ENCODE measurements at places on chromosomes 7 and 10. TPM values are rescaled to one million over a fixed set of nuclear protein-coding genes. Genes with fewer than 3 reads are reported as not detected.

DNA sequence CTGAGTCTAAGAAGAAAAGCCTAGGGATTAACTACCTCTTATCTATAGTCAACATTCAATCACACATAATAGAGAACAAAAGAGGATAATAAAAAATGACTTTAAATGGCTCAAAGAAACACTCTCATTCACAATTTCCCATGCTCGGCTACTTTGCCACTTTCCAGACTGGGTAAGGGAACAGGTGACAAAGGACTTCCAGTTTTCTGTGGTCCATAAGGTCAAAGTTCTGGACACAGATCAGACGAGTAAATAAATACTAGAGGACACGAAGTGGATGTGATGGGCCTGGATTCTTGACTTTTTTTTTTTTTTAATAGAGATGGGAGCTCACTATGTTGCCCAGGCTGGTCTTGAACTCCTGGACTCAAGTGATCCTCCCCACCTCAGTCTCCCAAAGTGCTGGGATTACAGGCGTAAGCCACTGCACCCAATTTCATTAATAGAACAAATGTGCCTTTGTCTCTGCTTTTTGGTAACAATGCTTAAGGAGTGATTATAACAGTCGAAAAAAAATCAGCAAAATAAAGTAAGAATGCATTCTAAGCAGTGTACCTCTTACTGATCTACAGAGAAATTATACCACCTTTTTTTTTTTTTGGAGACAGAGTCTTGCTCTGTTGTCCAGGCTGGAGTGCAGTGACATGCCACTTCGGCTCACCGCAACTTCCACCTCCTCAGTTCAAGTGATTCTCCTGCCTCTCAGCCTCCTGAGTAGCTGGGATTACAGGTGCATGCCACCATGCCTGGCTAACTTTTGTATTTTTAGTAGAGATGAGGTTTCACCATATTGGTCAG, 70.6 kb downstream of the WAPL start:
- peaks cover 22% of the 10 kb centered on the region for H3K4me1 ChIP-seq
- H3K36me3 ChIP-seq: peaks cover 49% of the 10 kb centered on the region
- no peak overlapping the region for H3K4me3 ChIP-seq

DNA sequence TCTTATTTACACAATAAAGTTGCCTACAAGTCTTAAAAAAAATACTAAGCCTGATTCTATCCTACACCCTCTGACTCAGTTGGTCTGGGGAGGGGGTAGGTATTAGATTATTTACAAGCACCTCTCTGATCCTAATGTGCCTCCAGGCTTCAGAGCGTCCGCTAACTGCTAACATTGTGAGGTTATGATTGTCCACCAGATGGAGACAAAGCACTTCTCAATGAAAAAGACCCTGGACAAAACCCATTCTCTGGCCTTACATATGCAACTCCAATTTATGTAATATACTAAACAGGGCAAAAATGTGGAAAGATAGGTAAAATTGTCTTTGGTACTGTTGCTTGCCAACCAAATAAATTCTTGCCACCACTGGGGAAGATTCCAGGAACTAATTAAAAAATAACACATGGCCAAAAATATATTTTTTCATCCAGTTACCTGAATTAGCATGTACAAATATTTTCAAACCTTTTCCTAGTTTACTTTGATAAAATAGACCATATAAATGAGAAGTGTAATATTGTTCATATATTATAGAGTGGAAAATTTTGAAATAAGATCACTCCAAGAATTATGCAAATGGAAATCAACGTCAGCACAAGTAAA, 92.4 kb downstream of the KIF20B start:
- no peaks in the 10 kb centered on the region for H3K36me3 ChIP-seq
- peaks cover 5% of the 10 kb centered on the region for H3K27me3 ChIP-seq
- no peaks in the 10 kb centered on the region for H3K4me1 ChIP-seq
- no peak overlapping the region for H3K27ac ChIP-seq
- peak; percentile 26 for DNase-seq

Gene CLDN4
- 0.17 TPM for total RNA-seq

Gene LEP
- not detected for total RNA-seq

Gene GIMAP7
- 42.5 TPM for total RNA-seq

DNA sequence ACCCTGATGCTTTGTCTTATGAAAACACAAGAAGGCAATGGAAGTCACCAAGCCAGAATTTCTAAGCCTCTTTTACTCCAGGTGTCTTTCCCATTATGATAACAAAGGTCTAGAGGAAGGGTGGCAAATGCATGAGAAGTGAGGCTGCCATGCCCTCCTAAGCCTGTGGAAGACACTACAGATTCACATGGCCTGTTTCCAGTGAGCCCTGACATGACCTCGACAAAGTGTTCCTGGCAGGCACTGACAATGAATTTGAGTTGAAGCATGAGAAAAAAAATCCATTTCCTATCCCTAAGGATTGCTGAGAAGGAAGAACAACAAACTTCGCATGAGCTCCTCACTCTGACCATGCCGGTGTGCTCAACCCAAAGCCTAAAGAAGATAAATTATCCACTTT, 268.0 kb downstream of the HTR7 start:
- no peak overlapping the region for H3K4me3 ChIP-seq
- DNase-seq: no peak
- H3K27me3 ChIP-seq: no peaks in the 10 kb centered on the region
- H3K36me3 ChIP-seq: no peaks in the 10 kb centered on the region

- H3K27ac ChIP-seq: no peak overlapping the region
- no peak for DNase-seq
- no peaks in the 10 kb centered on the region for H3K4me1 ChIP-seq
- H3K27me3 ChIP-seq: peaks cover 9% of the 10 kb centered on the region
- H3K36me3 ChIP-seq: no peaks in the 10 kb centered on the region
These were observed 13.4 kb upstream of the CXCL12 start for GRCh38 chr10:44398271-44398670.

DNA sequence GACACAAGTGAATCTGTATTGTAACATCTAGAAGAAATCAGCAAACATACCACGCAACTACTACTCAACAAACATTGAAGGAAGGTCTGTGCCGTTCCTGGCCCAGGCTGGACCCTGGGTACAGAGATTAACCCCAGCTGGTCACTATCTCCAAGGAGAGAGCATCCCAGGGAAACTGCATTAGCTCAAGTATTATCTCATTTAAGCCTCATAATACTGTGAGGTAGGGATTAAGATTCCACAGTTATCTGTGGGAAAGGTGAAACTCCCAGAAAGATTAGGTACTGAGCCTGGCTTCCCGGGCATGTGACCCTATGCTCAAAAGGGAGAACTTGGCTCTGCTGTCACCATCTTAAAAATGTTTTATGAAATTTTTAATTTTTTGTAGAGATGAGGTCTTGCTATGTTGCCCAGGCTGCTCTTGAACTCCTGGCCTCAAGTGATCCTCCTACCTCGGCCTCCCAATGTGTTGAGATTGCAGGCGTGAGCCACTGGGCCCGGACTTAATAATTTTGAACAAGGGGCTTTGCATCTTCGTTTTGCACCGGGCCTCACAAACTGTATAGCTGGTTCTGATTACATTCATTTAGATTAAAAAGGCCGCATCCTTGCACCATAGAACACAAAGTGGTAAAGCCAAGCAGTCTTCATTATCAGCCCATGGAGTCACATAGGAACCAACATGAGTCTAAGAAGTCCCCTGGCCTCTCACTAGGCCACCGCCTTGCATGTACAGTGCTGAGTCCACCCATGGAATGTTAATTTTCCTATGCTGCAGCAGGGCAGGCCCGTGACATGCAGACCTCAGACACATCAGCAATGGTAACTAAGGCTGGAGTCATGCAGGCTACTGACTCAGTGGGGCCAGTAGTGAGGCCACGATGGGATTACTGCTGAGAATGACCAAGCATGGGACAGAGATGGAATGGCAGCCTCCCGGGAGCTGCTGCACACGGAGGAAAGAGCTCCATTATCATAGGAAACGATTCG, 5.5 kb upstream of the CTBP2 start:
- no peak for DNase-seq
- no peak overlapping the region for H3K4me3 ChIP-seq
- no peaks in the 10 kb centered on the region for H3K4me1 ChIP-seq
- no peaks in the 10 kb centered on the region for H3K36me3 ChIP-seq
- no peak overlapping the region for H3K27ac ChIP-seq
- peaks cover 16% of the 10 kb centered on the region for H3K27me3 ChIP-seq

Gene MYO1G
- 429 TPM for total RNA-seq

- H3K27me3 ChIP-seq: peaks cover 3% of the 10 kb centered on the region
- no peaks in the 10 kb centered on the region for H3K36me3 ChIP-seq
- H3K4me3 ChIP-seq: no peak overlapping the region
- no peak for DNase-seq
- no peaks in the 10 kb centered on the region for H3K4me1 ChIP-seq
These were observed 76.3 kb downstream of the COL13A1 start for GRCh38 chr10:69878038-69878437.

Gene RAPGEF5
- total RNA-seq: 0.27 TPM

DNA sequence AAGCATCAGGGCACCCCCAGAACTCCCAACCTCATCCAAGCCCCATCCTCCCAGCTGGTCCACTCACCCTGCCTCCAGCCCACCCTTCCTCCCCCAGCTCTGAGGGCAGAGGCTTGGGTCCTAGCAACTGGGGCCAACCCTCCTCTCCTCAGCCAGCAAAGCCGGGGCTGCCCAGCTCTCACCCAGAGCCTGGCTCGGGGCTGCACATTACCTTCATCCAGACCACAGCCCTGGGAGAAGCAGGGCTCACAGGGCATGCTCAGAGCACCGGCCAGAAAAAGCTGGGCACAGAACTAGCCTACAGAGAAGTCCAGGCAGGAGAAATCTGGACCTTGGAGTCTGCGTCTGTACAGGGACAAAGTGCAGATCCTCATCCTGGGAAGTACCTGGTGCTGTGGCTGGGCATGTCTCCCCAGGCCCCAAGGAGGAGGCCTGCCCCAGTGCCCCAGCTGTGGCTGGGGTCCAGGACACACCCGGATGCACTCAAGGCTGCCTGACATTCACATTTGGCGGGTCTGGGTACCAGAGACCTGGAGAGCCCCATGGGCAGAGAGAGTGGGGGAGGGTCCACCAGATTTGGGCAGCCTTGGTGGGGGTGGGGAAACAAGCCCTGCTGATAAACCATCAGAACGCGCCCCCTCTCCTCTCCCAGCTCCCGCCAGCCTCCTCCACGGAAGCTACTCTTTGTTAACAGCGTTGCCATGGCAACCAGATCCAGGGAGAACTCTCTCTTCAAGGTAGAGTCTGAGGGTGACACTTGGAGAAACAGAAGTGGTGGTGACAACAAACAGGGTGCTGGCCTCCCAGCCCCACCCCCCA, 5.1 kb downstream of the RASGEF1A start:
- H3K27ac ChIP-seq: no peak overlapping the region
- H3K4me3 ChIP-seq: no peak overlapping the region
- no peaks in the 10 kb centered on the region for H3K36me3 ChIP-seq
- H3K4me1 ChIP-seq: peaks cover 8% of the 10 kb centered on the region

- no peaks in the 10 kb centered on the region for H3K4me1 ChIP-seq
- H3K36me3 ChIP-seq: no peaks in the 10 kb centered on the region
These were observed 41.1 kb downstream of the ABRAXAS2 start for GRCh38 chr10:124842721-124843120.

Gene SVIL
- 9.4 TPM for total RNA-seq

DNA sequence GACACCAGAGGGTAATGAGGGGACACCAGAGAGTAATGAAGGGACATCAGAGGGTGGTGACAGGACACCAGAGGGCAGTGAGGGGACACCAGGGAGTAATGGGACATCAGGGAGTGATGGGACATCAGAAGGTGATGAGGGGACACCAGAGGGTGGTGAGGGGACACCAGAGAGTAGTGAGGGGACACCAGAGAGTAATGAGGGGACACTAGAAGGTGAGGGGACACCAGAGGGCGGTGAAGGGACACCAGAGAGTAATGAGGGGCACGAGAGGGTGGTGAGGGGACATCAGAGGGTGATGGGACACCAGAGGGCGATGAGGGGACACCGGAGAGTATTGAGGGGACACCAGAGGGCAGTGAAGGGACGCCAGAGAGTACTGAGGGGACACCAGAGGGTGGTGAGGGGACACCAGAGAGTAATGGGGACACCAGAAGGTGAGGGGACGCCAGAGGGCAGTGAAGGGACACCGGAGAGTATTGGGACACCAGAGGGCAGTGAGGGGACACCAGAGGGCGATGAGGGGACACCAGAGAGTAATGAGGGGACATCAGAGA, 10.6 kb downstream of the NACAD start:
- peak; percentile 8 for DNase-seq
- peaks cover 22% of the 10 kb centered on the region for H3K36me3 ChIP-seq
- no peaks in the 10 kb centered on the region for H3K27me3 ChIP-seq
- peaks cover 2% of the 10 kb centered on the region for H3K4me1 ChIP-seq
- H3K27ac ChIP-seq: no peak overlapping the region

Gene LIPJ
- total RNA-seq: not detected

DNA sequence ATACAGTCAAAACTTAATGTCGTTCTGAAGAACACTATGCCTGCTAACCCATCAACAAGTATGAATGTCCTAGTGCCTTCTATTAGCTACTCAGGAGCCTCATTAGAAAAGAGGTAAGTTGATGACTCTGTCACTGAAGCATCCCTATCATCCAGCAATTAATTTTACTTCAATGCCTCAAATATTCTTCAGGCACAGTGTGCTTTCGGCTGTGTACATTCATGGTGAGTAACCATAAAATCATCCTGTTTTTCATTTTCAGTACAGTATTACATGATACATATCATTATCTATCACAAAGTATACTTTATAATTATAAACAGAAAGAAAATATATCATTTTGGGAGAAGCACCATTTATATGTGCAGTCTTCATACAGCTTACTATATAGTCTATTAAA, 495.5 kb upstream of the ZWINT start:
- H3K36me3 ChIP-seq: no peaks in the 10 kb centered on the region
- H3K27me3 ChIP-seq: no peaks in the 10 kb centered on the region
- no peak overlapping the region for H3K4me3 ChIP-seq

DNA sequence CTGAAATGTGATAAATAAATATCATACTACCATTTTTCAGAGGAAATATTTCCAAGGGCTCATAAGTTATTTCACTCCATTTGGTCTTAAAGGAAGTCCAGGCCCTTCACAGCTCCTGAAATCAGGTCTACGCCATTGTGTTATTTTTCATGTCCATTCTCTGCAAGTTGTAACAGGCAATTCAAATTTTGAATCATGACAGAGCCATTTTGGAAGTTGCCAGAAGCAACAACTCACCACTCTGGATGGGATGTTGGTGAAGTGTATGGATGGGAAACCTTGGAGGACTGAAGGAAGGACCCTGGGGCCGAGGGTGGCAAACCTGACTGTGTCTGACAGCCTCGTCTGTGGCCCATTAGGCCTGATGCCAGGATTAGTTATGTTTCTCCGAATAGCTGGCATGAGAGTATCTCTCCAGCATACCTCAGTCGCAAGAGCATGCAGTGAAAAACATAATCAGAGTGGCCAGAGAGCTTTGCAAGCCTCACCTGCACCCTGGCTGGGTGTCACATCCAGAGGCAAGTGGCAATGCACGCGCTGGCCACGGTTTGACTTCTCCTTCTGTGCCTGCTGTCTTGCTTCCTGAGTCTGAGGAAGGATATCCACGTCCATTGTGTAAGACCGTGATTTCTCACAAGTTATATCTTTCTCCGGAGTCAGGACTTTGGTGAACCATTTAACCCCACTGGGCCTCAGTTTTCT, 87.1 kb downstream of the NRP1 start:
- H3K4me1 ChIP-seq: peaks cover 47% of the 10 kb centered on the region
- no peak overlapping the region for H3K4me3 ChIP-seq
- H3K27me3 ChIP-seq: peaks cover 9% of the 10 kb centered on the region
- no peak overlapping the region for H3K27ac ChIP-seq

Gene MMRN2
- not detected for total RNA-seq

Measured in activated CD4-positive, alpha-beta memory T cell treated with anti-CD3 and anti-CD28 coated beads for 36 hours (primary cell).